ENCODE measurements at places on chromosomes 2 and 18.

GRCh38 chr2:234676109-234676782 lies 179.4 kb upstream of the ARL4C start:
- DNase-seq = no peak

DNA sequence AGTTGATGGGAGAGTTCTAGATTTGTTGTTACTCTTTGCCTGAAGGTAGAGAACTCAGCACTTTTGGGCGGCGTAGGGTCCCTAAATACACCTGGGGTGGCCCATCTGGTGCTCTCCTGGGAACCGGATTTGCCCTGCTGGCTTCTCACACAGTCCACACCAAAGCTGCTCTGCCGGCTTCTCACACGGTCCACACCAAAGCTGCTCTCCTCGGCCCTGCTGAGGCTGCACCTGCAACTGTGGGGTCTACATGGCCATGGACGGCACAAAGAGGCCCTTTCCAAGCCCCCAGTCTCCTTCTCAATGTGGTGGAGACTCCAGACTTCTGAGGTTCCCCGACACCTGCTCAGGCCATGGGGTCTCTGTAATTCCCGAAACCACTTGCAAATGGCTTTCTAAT lies 124.8 kb upstream of the GPC1 start:
- DNase-seq = no peak

GRCh38 chr2:216546241-216546640 lies 47.6 kb downstream of the RPL37A start:
- DNase-seq = no peak

DNA sequence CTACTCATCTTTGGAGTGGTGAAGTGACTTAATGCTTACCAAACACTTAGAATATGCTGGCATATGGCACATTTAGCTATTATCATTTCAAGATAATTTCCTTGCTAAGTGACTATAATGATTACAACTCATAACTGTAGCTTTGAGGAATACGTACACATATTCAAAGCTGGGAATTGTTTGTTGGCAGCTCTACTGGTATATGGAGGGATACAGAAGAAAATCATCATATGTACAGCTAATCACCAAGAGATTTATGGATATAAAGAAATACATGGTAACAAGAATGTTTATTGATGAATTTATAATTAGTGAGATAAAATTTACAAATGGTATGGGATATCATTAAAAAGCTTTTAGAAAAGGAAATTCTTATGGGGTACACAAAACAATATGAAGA lies 207.2 kb downstream of the GALNT13 start:
- no peak for DNase-seq

DNA sequence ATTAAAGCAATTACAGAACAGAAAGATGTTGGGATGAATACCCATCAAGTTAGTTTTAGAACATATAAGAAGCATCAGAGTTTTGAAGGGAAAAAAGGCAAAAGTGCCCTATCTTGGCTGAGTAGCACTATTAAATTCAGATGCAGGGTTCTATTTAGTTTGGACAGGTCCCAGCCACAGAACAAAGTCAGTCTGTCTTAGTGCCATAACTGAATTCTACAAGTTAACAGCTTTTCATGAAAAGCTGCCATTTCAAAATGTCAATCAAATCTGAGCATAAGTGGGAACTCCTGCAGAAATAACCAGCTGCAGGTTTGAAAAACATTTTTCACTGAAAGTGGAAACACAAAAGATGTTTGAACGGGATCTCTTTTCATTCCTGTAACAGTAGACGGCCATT lies 160.4 kb downstream of the SRBD1 start:
- DNase-seq = no peak

DNA sequence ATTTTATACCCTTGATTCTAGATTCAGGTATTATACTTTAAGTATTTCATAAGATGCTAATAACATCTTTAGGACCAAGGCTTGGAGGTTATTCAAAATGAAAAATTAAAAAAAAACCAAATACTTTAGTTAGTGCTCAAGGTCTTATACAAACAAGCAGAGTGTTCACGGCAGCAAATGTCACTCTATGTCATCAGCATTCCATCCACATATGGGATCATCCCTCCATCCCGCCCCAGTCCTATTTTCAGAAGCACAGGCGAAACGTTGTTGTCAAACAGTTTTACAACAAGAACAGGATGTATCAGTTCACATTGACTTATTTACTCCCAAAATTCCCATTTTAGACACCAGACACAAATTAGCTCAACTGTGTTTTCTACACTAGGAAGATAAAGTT lies 83.7 kb downstream of the DSEL start:
- DNase-seq = no peak

DNA sequence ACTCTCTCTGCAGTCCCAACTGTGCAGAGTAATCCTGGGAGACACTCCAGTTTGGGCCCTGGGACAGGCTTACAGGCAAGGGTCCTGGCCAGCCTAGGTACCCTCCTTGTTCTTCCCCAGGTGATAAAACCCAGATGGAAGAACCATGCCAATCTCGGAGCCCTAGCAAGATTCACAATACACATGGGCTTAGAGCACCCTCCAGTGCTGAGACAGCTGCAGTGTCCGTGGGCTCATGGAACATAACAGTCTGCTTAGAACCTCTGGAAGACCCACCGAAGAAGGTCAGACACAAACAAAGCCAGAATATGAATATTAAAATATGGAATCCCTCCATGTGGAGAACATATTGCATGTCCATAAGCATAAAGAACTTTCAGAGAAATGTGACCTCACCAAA lies 568.1 kb downstream of the KCNJ3 start:
- no peak for DNase-seq

DNA sequence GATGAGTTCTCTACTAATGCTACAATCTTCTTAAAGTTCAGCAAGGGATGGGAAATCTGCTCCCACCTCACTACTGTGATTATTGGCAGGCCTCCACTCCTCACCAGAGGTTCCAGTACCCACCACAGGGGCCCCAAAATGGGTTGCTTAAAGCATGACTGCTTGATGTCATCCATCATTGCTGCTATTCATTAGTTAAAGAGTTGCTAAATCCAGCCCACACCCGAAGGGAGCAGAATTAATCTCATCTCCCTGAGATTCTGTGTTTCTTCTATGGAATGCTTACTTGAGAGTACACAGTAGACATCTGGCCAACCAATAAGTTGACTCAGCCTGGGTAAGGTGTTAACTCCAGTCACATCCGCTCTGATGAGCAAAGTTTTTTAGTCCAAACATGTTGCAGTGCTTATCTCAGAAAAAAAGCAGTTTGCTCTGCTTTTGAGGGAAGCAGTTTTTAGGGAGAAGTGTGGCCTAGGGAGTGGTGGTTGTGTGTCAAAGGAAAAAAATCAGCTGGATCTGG lies 690.2 kb upstream of the POU3F3 start:
- DNase-seq = no peak

DNA sequence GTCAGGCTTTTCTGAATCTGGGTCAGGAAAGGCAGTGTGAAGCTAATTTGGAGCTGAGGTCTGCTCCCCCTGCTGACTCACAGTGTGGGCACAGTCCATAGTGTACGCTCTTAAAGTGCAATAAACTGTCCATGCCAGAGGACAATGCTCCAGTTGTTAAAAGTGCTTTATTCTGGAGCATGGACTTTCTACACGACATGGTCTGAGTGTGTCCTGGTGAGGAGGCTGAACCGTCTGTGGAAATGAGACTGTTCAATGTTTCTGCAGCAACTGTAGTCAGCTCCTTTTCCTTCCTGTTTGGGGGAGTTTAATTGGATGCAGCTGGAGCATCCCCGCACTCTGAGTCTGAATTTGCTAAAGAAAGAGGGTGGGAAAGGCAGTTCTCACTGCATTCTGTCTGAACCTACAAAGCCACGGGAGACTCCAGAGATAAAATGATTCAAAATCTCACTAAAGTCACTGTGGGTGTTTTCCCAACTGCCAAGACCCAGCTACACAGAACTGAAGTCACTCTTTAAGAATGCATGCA lies 110.2 kb upstream of the TRIB2 start:
- DNase-seq = no peak

- DNase-seq = no peak
Observed at GRCh38 chr2:218781691-218782527, at the start of gene CYP27A1. Gene CYP27A1 (plus strand): TSS chr2:218782147. CDS start chr2:218782183, 36 bp downstream.

DNA sequence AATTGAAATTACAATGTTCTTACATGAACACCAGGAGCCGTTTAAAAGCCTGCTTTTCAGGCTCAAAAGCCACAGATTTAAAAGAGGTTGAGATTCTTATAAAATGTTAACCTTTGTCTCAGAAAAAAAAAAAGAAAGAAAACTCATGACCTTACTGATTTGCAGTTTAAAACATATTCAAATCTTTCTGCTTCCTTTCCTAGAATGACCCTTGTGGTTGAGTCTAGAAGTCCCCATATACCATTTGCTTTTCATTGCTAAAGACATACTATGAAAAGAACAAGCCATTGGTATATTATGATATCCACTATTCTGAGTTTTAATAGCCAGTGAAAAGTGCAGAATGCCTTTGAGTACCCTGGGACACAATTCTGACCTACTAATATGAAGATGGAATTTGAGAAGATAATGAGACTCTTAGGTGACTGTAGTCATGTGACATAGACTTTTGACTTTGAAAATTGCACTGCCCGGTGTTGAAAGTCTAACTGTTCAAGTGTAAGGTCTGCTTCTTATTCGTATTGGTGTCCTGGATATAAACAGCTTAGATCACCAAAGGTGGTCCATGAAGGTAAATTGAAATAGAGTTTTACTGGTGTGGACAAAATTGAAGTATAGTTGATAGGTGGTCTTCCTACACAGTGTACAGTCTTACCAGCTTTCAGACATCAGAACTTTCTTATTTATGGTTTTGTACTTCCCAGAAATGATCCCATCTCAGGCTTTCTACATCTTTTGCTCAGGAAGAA lies 117.0 kb downstream of the DOCK10 start:
- no peak for DNase-seq

DNA sequence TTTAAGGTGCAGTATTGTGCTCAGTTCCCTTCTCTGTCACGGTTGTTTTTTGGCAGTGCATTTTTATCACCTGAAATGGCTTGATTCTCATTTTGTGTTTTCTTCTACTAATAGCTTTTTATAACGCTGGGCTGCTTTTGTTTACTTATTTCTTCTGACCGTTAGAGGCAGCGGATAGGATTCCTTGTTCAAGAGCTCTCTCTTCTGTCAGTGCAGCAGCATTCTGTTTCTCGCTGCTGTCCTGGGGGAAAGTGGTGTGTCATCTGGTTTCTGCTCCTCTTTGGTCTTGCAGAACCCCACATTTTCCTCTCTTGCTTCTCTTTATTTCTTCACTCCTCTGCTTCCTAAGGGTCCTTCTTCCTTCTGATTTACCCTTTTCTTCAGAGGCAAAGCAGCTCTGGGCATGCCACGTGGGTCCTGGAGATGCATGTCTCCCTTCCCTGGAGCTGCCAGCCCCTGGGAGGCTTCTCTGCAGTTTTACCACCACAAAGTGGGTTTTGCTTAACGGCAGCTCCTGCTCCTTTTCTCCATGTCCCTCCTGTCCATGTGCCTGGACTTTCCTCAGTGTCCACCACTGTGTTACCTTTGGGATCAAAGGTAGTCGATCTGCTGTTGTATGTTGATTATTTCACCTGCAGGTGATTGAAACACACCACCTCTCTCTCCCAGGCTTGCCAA lies 47.3 kb upstream of the SNTG2 start:
- DNase-seq = no peak

DNA sequence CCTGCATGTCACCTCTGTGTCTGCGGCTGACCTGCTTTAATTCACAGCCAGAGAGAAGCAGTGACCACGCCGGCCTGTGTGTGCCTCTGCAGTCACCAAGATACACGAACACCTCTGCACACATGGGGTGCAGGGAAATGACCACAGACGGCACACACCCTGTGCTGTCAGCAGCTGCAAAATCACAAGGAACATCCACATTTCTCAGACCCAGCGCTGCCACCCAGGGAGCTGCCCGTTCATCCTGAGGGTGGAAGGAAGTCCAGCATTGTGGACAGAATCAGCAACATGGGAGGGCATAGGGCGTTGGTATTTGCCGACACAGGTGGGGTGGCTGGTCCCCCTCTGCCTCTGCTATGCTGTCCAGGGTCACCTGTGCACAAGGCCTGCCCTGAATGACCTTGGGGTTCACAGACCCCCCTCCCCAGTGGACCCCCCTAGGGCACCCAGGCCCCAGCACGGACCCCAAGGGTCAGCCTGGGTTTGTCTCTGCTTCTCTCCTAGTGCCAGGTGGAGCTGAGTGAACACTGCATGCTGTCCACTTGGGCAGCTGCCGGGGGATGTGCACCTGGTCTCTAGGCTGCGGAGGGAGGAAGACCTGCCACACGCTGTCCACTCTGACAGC lies 107.4 kb downstream of the PXDN start:
- no peak for DNase-seq

DNA sequence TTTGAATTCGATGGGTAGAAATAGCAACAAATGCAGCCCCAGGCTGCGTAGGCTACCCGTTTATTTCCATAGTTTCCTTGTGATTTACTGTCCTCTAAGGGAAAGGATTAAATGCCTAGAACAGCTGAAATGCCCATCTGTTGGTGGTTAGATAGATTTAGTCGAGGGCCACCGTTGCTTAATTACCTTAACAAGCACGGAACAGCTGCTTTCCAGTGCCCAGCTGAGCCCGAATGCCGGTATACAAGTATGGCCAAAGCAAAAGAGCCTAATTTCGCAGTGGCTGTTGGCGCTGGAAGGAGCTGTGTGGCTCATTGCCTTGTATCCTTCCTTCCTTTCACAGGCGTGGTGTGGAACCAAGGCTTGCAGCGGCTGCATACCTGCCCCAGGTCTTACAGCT lies 109.1 kb downstream of the CABLES1 start:
- DNase-seq = no peak

DNA sequence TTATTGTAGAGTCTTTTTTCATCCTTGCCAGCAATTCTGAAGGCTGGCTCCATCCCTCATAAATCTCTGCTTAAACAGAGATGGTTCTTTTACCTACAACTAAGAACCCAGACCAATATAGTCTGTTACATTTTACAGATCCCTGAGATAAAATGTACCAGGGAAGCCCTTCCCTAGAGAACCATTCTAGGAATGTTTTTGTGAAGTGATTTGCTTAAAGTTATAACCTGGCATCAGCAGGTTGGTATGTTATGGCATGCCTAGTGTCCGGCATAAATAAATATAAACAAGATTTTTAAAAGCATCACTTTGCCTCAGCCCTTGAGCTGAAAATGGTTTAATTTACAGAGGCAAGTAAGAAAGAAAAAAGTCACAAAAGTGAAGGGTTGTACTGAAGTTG lies 18.5 kb upstream of the NPAS2 start:
- DNase-seq = no peak

- no peak for DNase-seq
Observed at GRCh38 chr2:72006188-72006736, 141.4 kb downstream of the CYP26B1 start.

DNA sequence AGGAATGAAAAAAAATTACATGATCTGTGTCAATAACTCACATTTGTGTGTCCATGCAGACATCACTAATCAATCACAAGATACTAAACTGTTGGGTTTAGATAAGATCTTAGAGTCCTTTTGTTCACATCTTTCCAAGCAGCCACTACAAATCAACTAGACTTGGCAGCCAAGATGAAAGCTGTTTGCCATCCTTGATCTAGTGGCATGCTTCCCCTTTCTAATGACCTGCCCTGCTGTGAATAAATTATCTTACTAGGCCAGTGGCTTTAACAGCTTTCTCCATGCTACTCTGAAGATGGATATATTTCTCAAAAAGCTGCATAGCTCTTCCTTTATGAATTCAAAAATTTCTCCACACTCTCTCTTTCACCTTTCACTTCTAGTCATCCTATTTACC lies 1338.0 kb upstream of the ACVR2A start:
- DNase-seq = no peak
